ENCODE measurements at places on chromosomes 11 and 22.
A peak's percentile ranks its signal among the peaks of the same experiment; 100 is the strongest.

DNA sequence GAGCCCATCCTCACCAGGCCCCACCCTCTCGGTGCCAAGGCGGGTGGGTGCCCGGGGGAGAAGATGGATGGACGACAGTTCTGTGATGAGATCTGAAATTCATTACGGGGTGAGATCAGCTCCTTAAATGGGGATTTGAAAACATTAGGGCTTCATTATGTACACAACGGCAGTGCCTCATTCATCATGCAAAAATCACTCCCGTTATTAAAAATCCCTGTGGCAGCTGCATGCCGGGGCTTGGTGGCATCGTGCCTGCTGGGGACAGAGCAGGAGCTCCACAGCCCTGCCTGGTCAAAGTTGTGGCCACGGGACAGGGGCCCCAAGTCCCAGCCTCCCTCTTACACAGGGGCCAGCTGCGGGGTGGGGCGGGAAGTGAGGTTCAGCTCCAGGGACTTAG lies 20.2 kb downstream of the OTUB1 start:
- DNase-seq, result no peak

DNA sequence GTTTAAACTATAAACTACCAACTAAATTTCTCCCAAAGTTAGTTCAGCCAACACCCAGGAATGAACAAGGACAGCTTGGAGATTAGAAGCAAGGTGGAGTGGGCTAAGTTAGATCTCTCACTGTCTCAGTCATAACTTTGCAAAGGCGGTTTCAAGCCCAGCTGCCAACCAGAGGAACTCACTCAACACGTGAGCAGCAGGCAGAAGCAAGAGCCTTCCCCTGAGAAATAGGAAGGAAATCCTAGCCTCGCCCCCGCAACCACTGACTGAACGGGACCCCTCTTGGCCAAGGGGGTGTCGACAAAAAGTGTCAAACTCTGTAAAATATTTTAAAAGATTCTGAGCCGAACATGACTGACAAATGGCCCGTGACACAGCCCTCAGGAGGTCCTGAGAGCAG lies 4.4 kb upstream of the KRTAP5-9 start:
- DNase-seq, result no peak

DNA sequence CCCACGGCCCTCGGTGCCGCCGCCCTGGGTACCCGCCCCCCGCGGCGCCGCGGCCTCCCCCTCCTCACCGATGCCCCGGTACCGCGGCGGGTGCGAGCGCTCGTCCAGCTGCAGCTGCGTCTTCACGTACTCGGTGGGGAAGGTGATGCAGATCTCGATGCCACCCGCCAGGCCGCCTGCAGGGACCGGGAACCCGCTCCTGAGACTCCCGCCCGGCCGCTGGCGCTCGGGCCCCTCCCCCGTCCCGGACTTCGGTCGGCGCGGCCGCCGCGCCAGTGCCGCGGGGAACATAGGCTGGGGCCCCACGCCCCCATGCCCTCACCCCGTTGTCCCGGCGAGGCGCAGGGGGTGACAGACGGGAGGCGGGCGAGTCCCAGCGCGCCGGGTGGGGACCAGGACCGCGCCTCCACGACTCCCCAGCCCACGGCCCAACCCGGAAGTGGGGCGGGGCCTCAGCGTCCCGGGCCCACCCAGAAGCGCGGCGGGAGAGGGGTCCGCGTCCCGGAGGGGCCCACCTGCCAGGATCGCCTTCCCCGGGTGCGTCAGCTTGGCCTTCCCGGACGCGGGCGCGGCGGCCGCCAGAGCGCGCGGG lies 375 bp downstream of the SLC25A1 start:
- peak; percentile 54 for DNase-seq

DNA sequence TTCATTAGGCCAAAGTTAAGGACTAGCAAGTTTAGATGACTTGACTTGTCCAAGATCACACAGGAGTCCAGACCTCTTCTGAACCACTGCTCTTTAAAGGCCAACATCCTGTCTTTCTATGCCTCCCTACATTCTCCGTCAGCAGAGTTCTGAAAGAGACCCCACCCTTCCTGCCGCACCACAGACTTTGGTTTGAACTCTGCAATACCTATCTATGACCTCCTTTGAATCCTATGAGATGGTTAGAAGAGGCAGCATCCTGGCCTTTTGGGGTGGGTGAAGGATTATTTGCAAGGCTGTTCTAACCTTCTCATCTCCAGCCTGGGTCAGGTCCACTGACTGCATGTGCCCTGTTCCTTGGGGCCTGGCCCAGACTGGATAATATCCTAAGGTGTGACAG lies 4.3 kb upstream of the RRM1 start:
- DNase-seq, result no peak

GRCh38 chr11:67496113-67496512 lies 9.1 kb downstream of the PITPNM1 start:
- DNase-seq, result no peak

GRCh38 chr11:131408025-131408640 lies 37.7 kb downstream of the NTM start:
- DNase-seq, result no peak

DNA sequence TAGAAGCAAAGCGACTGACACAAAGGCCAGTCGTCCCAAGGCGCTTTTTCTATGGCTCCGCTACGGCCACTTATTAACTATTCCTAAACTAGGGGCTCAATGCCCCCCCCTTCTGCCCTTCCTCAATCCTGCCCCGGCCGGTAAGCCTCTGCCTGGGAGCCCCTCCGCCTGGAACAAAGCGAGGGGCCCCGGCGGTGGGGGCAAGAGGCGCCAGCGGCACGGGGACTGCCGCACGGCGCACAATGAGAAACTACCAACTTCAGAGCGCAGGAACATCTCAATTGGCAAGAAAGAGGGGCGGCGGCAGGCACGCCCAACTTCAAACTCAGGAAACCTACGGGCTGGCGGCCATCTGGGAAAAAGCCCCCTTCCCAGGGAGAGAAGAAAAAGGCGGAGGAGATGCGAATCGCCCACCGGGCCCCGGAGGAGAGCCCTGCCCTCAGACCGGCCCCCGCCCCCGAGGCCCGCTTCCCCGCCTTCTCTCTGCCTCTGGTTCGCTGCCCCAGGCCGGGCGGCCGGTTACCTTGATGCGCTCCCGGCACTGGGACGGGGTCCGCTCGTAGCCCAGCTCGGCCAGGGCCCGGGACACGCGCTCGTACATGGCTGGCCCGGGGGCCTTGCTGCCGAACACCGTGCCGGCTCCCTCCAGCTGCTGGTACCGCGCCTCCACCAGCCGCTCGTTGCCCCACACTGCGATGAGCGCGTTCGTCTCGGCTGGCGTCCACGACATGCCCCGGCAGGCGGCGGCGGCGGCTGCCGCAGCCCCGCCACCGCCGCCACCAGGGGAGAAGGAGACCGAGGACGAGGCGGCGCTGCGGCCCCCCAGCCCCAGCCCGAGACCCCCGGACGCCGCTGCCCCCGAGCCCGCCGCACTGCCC lies 619 bp downstream of the MSANTD2 start:
- peak; percentile 30 for DNase-seq

GRCh38 chr22:28230671-28231070 lies 311.6 kb upstream of the PITPNB start:
- no peak for DNase-seq

DNA sequence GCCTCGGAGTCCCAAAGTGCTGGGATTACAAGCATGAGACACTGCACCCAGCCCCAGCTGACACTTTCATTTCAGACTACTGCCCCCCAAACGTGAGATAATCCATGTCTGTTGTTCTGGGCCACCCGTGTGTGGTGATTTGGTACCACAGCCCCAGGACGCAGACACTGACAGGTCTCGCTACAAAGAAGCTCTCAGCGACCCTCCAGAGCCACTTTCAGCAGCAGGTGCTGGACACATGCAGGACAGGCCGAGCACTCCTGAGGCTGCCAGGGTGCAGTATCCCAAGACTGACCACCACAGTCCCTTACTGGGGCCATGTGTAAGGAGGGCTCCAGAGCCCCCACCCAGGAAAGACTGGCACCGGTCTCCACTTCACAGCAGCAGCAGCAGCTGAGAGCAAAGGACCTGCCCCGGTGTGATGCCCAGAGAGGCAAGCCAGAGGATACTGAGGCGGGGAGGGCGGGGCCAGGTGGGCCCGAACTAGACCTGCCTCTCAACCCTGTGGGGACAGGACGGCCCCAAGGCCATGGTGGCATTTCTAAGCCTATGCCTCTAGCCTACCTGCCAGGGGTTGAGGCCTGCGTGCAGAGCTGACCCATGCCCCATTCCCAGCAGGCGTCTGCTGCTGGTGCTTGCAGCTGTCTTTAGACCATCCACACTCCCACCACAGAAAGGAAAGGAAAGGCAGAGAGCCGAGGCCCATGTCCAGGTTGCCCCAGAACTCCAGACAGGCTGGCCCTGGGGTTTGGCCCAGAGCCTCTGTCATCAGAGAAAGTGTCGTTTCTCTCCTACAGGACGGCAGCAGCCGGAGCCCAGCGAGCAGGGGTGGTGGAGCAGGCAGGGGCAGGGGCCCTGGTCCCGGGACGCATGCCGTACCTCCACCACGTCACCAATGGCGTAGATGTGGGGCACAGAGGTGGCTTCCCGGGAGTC lies 28.0 kb upstream of the GNB1L start:
- DNase-seq, result no peak

- DNase-seq, result no peak
Observed at GRCh38 chr22:43387815-43388214, 24.0 kb upstream of the MPPED1 start.

DNA sequence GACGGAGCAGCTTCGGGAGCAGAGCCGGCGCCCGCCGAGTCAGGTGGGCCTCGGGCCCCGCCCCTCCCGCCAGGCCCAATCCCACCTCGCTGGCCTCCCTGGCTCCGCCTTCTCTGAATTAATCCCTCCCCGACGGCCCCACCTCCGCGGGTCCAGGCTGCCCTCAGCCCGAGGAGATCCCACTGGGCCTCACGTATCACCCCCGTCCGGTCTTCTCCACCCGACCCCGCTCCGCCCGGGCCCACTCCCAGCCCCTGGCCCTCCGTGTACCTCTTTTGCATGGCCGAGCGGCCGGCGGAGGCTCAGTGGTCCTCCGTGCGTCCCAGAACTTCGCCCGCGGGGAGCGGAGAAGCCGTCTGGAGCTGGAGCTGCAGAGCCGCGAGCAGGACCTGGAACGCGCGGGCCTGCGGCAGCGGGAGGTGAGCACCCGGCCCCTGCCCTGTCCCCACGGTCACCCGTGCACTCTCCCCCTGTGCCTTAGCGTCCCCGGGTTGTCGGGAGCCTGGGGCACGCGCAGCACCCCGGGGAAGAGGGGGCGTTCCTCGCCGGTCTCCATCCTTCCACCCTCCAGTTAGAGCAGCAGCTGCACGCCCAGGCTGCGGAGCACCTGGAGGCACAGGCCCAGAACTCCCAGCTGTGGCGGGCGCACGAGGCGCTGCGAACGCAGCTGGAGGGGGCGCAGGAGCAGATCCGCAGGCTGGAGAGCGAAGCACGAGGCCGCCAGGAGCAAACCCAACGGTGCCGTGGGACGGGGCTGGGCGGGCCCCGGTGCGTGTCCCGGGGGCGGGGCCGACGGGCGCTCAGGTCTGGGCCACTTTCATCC lies 2.2 kb upstream of the CD151 start:
- peak; percentile 52 for DNase-seq

DNA sequence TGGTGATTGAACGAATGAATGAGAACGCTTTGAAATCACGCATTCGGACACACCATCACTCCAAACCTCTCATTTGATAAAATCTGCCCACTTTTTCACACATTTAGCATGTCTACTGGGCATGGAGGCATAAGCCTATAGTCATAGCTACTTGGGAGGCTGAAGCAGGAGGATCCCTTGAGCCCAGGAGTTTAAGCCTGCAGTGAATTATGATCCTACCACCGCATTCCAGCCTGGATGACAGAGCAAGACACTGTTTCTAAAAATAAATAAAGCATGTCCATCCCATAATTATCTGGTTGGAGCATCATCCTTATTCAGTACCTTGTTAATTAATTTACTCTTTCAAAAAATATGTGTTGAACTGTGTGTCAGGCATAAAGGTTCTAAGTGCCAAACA lies 3.3 kb upstream of the PICALM start:
- DNase-seq, result no peak

DNA sequence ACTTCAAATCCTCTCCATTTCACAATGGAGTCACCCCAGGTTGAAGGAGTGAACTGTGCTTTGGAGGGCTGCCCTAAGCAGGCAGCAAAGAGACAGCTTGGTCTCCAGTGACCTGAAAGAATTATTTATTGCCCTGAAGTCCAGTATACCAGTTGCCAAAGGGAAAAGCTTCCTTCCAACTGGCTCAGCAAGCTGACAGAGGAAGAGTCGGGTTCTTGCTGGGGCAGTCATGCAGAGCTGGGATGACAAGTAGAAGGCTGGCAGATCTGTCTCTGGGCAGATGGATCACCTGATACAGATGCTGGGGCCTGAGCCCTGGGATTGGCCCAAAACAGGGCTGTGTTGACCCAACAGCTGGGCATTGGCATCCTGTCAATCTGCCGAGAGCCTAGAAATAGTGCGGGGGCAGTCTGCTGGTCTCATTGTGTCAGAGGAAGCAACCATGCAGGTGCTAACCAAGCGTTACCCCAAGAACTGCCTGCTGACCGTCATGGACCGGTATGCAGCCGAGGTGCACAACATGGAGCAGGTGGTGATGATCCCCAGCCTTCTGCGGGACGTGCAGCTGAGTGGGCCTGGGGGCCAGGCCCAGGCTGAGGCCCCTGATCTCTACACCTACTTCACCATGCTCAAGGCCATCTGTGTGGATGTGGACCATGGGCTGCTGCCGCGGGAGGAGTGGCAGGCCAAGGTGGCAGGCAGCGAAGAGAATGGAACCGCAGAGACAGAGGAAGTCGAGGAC lies at the start of gene THRSP:
THRSP (plus strand) TSS at position 422 of the 742 bp plus-strand sequence; CDS start at position 443, 21 bp downstream.
- no peak for DNase-seq

DNA sequence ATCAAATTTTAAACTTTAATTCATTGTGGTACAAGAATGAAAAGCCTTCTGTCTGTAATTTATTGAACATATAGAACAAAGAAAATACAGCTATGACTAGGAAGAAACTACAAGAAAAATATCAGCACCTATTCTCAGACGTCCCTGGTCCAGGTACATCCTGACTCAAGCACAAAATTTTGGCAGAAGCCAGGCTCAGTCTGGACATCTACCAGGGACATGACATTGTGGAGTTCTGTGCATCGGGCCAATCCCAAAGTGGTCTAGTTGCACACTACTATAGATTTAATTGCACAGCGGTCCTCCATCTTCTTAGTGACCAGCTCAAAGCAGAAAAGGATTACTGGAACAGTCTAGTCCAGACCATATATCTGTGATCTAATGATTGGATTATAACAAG lies 15.7 kb upstream of the CD59 start:
- no peak for DNase-seq

DNA sequence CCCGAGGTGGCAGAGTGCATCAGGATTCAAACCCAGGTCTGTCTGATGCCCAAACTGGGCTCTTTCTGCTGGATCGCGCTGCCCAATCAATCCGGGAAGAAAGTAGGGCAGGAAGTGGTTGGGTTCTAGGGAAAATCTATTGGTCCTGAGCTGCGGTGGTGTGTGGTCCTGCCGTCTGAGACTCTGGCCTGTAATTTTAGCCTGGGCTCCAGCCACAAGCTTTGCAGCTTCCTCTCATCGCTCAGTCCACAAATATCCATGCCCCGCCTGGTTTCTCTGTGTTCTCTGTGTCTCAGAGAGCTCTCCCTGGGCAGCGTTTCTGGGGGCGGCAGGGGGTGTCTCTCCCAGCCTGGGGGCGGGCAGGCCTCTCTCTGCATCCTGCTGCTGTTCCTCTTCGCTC lies 18.7 kb downstream of the CACNG2 start:
- DNase-seq, result no peak
